ENCODE measurements at places on chromosomes 7 and 10.

- DNase-seq = peak; percentile 19
These were observed 29.7 kb downstream of the STN1 start for GRCh38 chr10:103888113-103888841.

- DNase-seq = peak; percentile 36
These were observed 88.9 kb upstream of the PAX2 start for GRCh38 chr10:100656454-100656853.

DNA sequence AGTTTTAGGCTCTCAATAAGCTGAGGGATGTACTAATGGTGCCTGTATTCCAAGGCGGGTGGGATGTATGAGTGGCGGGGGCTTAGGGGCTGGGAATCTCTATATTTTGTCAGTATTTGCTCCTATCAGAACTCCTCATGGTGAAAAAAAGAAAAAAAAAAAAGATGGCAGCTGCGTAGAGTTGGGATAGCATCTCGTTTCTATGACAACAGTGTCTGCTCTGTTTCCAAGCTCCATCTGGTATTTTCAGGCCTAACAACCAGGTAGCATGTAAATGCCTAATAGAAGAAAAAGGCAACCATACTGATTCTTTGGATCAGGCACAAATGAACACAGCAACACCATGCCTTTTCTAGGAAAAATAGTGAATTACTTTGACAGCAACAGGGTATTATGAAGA is 11.7 kb upstream of the CCDC172 start:
- no peak for DNase-seq

- no peak for DNase-seq
These were observed 9.9 kb downstream of the MICU1 start for GRCh38 chr10:72615970-72616369.

DNA sequence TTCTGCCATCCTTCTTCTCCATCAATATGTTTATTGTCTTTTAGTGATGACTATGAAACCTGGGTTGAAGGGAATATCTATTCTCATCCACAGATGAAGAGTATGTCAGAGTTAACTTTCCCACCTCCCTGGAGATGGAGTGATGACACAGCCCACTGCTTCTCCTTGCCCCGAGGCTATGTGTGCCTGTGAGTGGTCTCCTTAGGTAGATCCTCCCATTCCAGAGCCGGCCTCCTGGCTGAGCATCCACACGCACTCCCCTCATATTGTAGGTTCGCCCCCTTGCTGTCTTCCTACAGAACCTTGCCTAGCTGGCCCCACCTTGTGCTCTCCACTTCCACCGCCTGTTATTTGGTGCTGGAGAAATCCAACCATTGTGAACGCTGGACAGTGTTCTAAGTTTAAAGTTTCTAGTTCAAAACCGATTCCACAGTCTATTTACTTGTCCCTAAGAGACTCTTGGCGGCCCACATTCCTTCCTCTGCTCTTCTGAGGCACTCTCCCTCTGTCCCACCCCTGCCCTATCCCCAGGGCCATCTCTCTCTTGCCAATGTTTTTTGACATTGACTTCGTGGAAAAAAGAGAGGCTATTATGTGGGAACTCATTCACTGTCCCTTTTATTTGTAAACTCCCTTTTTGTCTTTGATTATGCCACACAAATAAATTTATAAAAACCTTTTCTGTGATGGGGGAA is 168.0 kb downstream of the ZNF438 start:
- no peak for DNase-seq

- DNase-seq = no peak
These were observed 4.1 kb downstream of the PRXL2A start for GRCh38 chr10:80412486-80412885.

- no peak for DNase-seq
These were observed 51.9 kb downstream of the IKZF1 start for GRCh38 chr7:50356212-50356944.

DNA sequence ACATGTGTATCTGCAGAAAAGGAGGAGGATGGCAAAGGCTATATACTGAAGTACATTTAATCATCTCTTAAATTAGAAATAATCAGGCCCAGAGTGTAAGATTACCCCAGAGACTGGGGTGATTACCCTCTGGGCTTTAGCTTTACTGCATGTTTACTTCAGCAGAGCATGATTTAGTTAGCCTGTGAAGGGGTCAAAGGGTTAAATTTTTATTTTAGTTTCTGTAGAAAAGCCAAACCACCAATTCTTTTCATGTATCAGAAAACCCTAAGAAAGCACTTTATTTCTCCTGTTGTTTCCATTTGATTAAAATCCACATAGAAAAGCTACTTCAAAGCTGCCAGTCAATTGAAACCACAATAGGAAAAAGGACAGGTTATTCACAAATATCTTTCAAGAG is 101.5 kb upstream of the LSM8 start:
- no peak for DNase-seq

DNA sequence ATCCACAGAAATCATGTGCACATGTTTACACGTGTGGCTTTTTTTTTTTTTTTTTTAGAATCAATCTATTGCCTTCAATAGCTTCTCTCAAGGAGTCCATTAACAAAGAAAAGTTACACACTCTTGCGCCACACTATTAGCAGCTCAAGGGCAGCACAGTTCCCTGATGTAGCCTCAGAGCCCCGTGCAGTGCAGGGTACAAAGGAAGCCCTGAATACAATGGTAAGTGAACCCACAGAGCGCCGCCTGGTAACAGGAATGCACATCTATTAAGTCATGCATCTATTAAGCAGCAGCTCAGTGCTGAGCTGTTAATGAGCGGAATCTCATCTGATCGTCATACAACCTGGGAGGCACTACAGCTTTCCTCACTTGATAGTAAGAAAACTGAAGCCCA is 113.7 kb upstream of the PDLIM1 start:
- no peak for DNase-seq

DNA sequence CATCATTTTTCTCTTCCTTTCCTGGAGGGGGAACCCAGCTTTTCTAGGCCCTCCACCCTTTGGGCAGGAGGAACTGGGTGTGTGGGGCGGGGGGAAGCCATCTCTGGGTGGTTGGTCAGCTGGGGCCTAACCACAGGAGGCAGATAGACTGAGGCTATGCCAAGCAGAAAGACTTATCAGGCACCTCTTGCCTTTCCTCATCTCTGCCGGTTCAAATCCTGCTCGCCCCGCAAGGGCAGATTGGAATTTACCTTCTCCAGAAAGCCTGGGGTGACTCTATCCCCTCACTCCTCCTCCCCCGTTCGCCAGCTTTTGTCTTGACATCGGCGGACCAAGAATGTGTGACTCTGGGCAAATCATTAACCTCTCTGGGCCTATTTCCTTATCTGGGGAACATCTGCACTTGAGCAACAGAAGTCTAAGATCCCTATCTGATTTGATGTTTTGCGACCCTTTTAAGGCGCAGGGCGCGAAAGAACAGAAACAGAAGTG is 584 bp upstream of the GARS1 start:
- DNase-seq = no peak

- no peak for DNase-seq
These were observed 13.1 kb upstream of the CROT start for GRCh38 chr7:87332321-87332720.

GRCh38 chr10:100628061-100628460 is 92.3 kb downstream of the HIF1AN start:
- DNase-seq = peak; percentile 24

DNA sequence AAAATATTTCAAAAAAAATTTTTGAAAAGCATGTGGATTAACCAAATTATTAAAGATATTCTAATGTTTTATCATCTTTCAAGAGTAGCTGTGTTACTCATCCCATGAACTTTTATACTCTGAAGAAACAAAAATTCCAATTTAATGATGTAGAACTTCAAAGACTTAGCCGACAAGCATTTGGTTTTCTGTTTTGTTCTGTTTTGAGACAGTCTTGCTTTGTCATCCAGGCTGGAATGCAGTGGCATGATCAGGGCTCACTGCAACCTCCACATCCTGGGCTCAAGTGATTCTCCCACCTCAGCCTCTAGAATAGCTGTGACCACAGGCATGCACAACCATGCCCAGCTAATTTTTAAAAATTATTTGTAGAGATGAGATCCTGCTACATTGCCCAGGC is 17.8 kb upstream of the LCOR start:
- DNase-seq = no peak

- DNase-seq = no peak
These were observed 5.3 kb downstream of the NCAPG2 start for GRCh38 chr7:158699341-158699740.

GRCh38 chr10:127550861-127551260 is 1.8 kb downstream of the NPS start:
- DNase-seq = no peak

DNA sequence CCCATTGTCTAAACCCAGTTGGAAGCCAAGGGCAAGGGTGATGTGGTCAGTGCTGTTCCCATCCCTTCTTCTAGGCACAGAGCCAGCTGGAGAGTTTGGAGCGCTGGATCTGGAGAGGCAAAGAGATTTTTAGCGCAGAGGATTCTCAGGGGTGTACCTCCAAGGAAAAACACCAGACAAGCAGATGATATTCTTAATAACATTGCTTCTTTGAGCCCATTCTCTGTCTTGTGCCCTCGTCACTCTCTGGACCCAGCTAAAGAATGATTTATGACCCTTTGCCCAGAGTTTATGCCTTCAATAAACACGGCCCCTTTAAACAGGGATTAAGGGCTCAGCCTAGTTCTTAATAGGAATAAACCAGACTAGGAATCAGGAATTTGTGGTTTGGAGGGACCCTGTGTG is 4.7 kb upstream of the HIP1 start:
- DNase-seq = no peak

GRCh38 chr7:121023194-121023593 is 34.7 kb downstream of the CPED1 start:
- DNase-seq = no peak

- no peak for DNase-seq
These were observed 121.7 kb downstream of the ATRNL1 start for GRCh38 chr10:115214829-115215228.

- DNase-seq = no peak
These were observed 29.7 kb downstream of the IMMP2L start for GRCh38 chr7:111532625-111533024.
